ENCODE measurements at places on chromosomes 6 and 20.

- DNase-seq, result no peak
These were observed 10.8 kb upstream of the POU3F2 start for GRCh38 chr6:98823428-98824161.

DNA sequence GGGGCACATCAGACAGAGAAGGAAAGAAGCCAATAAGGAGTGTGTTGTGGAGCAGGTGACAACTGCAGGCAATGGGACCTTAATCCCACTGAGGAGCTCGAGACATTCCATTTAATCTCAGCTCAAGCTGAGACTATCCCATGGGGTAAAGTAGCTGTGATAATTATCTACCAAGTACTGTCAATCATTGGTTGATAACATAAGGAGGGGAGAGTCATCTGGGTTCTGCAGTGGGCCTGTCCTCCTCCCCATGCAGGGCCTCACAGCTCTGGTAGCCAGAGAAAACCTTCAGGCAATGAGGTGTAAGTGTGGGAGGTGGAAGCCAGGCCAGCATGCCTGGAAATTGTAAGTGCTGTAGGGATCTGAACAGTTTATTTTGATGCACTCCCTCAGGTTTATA, 375.0 kb upstream of the ARID1B start:
- no peak for DNase-seq

DNA sequence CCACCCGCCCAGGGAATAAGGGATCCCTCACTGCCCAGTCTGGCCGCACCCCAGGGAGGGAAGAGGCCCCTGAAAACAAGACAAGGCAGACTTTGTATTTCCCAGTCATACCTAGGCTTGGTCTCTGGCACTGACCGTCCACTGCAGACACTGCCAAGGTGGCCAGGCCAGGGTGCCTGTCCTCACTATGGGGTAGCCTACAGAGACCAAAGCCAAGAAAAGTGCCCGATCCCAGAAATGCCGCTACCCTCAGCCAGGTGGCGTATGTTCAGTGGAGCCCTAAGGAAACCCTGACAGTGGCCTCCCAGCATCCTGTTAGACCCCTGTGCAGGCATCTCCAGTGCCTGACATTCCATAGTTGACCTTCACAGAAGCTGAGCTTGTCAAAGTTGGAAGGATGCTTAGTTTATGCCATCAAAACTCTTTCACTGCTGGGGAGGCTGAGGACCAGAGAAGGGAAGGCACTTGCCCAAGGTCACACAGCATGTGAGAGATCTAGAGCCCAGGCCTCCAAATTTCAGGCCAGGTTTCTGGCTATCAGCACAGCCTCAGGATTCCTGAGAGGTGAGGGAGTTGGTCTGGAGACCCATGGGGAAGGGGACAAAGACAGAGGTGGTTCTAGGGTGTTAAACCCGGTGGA, 2.5 kb downstream of the SCRT2 start:
- no peak for DNase-seq

DNA sequence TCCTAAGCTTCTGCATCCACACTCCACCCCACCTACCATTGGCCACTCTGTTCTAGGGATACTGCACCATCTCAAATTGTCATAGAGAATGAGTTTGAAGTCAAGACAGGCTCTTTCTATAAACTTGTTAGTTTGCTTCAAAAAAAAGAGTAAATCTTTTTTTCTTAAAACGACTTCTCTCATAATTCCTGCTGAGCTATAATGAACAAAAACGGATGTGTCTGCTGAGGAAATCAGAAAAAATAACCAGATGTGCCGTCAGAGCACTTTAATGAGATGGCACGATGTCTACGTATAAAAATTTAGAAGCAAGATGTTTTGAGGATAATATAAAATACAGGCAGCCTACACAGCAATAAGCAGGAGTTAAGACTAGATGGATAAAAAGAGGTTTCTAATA, 24.0 kb upstream of the DDO start:
- no peak for DNase-seq

GRCh38 chr6:104460738-104461483, 398.8 kb downstream of the HACE1 start:
- DNase-seq, result no peak

DNA sequence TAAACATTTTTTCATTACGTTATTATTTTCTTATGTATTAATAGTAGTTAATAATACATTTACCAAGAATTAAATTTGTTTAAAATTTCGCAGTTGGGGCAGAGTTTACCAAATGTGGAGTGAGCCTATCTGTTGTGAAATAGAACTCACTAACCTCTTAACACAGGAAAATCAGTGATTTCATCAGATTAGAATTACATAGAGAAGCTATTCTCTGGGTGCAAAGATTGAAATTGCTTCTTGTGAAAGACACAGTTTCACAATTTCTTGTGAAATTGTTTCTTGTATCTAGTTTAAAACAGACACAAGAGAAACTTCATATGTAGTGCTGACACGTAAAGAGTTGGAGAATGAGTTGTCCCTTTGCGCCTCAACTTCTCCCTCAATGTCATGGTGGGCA, 69.4 kb upstream of the PRL start:
- no peak for DNase-seq

- no peak for DNase-seq
These were observed 52.9 kb upstream of the MLN start for GRCh38 chr6:33856655-33857054.

GRCh38 chr20:64222851-64223525, 32.6 kb upstream of the PCMTD2 start:
- DNase-seq, result no peak

- no peak for DNase-seq
These were observed 34.3 kb downstream of the COL12A1 start for GRCh38 chr6:75171567-75171966.

DNA sequence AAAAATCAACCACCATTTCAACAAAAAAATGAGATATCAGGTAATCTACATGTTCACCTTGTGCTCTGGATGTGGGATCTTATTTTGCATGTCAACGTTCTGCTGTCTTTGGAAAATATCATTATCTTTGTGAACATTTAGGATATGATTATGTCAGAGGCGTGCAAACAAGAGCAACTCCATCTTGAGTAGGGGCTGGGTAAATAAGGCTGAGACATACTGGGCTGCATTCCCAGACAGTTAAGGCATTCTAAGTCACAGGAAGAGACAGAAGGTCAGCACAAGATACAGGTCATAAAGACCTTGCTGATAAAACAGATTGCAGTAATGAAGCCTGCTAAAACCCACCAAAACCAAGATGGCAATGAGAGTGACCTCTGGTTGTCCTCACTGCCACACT, 28.8 kb upstream of the ZBTB24 start:
- DNase-seq, result no peak

- no peak for DNase-seq
These were observed 21.6 kb downstream of the DLL1 start for GRCh38 chr6:170269151-170269845.

DNA sequence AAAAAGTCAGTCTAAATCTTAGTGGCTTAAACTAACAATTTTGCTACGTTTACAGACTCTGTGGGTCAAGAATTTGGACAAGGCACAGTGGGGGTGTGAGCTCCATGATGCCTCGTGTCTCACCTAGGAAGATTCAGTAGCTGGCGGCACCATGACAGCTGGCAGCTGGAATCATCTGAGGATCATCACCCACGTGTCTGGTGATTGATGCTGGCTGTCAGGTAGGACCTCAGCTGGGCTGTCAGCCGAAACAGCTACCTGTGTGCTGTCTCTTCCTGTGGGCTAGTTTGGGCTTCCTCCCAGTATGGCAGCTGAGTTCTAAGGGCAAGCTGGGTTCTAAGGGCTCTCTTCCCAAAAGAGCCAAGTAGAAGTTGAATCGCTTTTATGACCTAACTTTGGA, 26.4 kb upstream of the DLGAP4 start:
- DNase-seq, result no peak

DNA sequence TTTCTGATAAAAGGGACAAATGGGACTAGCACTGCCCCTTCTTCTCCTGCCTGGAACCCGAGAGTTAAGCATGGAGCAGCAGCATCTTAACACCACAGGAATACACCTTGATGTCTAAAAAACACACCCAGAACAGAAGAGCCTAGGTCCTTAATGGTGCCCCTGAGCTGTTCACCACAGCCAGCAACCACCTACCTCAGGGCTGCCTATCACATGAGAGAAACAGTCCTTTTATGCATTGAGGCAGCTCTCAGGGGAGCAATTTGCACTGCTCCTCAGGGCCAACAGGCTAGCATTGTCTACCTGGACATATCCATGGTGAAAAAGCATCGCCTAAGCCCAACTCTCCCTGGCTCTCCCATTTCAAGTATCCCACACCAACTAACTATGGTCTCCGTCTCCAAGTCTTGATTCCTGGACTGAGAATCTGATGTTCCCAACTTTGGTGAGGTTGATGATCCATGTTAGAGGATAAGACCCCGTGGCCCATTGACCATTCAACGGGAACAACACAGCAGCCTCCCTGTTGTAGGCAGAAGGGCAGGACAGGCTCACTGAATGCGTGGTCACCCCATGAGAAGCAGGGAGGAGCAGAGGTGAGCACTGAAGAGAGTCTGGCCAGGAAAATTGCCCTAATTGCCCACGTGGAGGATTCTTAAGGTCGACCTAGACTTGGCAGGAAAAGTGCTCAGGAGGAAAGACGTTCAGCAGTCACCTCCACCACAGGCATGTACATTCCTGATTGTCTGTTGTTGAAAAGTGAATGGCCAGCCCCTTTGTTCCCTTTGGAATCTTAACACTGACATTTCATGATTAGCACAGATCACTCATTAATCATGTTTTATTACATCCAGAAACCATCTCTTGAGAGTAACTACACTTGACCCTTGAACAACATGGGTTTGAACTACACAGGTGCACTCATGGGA, 4.2 kb upstream of the APMAP start:
- no peak for DNase-seq

GRCh38 chr6:138999949-139000725, 12.1 kb upstream of the REPS1 start:
- DNase-seq, result no peak

DNA sequence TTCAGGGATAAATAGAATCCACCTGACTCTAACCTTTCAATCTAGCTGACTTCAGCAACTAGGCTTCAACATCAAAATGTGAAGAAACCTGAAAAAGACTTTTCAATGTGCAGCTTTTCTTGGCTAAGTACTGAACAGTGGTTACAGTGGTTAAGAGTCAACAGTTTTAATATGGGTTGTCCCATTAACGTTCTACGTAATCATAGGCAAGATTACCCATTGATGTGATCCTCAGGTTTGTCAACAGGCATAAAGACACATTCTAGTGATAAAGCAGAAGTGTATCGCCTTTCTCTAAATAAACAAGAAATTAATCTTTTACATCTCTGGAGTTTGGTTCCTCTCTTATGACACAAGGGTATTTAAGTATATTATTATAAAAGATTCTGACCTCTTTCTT, 154.1 kb upstream of the RUNX2 start:
- no peak for DNase-seq

- no peak for DNase-seq
These were observed 53.3 kb downstream of the SYNDIG1 start for GRCh38 chr20:24522452-24523330.

DNA sequence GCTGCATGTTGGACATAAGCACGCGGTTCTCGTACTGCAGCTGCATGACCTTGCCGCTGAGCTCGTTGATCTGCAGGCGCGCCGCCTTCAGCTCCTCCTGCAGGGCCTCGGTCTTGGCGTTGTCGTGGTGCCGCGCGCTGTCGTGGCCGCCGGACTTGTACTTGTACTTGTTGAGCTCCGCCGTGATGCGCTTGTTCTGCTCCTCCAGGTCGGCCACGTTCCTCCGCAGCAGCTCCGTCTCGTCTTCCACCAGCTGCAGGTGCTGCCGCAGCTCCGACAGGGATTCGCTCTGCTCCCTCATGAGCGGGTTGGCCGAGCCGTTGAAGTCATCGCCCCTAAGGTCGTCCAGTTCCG, 16.6 kb upstream of the KIAA0408 start:
- no peak for DNase-seq

DNA sequence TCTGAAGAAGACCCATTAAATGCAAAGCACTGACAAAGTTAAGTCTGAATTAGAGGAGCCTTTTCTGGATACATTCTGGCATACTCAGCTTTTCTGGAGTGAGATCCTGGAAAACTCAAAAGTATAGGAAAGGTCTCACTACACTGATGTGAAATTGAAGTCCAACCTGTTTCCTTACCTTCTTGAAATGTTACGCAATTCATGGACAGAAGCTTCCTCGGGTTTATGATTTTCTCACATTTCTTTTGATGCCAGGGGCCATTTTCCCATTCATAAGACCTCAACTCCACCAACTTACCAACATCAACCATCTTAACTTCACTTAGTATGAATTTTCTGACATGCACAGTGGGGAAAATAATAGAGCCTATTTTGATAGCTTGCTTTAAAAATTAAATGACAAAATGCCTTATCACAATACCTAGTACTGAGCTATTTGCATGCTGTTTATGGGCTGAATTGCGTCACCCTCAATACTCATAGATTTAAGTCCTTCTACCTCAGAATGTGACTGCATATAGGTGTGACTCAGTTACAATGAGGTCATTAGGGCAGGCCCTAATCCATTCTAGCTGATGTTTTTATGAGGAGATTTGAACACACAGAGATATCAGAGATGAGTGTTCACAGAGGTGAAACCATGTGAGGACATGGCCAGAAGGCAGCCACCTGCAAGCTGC, 73.4 kb upstream of the RAB32 start:
- DNase-seq, result no peak

DNA sequence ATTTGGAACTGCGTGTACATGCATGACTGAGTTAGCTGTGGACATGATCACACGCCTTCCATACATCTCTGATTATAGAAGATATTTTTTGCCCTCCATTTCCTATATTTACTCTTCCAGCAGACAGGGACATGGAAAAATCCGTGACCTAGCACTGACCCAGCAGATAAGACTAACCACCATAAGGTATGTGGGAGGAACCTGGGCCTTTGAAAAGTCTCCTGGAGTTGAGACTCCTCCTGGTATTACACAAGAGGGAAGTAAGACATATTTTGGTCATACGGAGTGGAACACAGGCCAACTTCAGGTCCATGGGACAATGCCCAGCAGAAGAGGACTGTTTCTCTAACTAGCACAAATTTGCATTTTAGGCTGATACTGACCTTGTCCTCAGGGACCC, 13.7 kb upstream of the SIRPB1 start:
- no peak for DNase-seq

GRCh38 chr6:73024598-73024997, 200.7 kb downstream of the KHDC1L start:
- DNase-seq, result no peak

DNA sequence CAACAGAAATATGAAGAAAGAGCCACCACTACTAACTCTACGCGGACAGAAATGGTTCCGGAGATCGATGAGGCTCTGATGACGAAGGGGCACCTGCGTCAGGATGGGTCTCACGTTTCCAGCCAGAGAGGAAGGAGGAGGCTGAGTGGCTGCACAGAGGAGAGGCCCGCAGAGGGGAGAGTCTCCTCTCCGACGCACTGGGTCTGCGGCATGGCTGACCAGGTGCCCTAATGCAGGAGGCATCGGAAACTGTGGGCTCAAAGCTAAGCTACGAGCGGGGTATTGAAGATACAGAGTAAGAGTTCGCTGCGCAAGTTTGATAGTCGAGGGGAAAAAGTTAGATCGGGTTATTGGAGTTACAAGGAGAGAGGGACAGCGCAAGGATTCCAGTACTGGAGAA, 69.9 kb downstream of the TTLL2 start:
- DNase-seq, result no peak

GRCh38 chr20:55139173-55139765, 663.9 kb downstream of the DOK5 start:
- DNase-seq, result no peak
